ENCODE measurements at places on chromosomes 16 and 17.

DNA sequence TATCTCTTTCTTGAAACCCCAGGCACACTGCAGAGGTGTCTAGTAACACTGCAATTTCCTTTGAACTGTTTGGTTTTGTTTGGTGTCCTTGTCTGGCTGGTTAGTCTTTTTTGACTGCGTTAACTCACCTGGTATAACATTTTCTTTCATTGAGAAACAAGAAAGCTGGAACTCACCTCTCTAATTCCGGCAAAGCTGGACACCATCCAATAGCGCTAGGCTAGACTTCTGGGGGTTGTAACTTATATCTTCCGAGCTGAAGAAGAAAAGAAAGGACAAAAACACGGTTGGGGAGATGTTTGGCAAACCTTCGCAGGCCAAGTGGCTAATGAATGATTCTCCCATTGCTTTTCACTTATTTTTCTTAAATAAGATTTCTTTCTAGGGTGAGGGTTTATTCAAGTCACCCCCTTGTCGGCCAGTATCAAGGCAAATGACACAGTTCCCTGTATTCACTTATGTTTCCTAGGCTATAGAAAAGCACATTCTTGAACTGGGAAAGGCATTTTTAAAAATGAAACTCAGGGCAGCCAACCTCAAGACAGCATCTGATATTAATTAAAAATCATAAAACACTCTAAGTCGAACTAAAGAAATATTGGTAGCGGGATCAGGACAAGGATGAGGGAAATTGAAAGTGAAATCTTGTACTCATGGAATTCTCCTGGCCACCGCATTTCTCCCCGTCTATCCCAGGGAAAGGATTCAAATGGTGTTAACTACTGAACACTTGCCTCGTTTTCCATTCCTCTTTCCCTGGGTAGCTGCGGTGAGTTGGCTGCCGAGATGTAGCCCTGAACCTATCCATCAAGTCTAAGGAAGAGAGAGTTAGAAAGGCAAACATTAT, 95.9 kb upstream of the ZFHX3 start:
- no peak for DNase-seq

DNA sequence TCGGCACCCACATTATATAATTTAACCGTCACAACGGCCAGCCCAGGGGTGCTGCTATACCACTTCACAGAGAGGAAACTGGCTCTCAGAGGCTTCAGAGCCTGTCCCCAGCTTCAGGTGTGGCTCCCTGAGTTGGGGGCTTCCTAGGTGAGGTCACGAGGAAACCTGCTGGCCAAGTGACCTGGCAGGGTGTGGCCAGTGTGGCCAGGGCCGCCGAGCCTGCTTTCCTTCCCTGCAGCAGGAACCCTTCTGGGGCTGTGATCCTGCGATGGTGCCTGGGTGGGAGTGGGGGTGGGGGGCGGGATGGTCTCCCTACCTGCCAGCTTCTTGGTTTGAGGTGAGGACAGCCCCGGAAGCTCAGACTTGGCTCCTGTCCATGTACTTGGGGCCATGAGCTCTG, 39.9 kb downstream of the ADCY7 start:
- DNase-seq: no peak

- no peak for DNase-seq
Observed at GRCh38 chr17:6641247-6641863, 495 bp downstream of the TXNDC17 start.

- no peak for DNase-seq
Observed at GRCh38 chr17:28612936-28613872, 781 bp downstream of the RSKR start.

DNA sequence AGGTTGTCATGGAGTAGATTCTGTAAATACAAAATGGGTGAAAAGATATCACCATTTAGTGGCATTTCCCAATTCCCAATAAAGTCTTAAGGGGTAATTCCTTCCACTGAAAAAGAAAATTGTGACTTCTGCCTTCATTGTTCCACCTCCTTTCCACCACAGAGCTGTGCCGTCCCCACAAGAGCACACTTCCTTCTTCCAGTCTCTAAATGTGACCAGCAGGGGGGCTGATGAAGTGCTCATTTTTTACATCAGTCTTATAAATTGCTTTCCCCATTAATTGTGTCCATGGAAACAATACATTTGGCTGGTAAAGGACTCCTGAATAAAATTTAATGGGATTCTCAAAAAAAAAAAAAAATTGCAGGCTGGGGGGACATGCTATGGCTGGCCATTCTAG, 260.8 kb upstream of the PSMD7 start:
- DNase-seq: peak; percentile 23

DNA sequence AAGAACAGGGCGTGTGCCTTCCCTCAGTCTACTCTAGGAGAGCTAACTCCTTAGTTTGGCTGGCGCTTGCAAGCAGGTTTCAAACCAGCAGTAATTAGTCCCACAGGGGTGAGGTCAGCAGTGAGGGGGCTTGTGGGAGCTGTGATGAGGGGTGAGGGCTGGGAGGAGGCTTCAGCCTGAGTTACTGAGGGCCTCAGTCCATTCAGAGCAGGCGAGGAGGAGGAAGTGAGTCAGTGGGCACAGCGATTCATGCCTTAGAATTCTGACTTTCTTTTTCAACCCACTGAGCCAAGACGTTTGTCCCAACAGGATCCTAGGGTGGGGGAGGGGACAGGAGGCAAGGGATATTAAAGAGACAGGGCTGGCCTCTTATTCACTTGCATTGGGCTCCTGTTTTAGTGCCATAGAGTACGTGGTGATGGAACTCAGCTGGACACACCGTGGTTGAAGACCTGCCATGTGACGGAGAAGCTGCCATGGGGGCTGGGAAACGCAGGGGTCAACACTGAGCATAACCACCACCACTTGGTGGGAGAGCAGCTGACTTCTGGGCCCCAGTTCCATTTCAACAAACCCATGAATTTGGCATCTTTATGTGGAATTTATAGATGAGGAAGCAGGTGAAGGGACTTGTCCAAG, 8.3 kb upstream of the ITGA3 start:
- no peak for DNase-seq

DNA sequence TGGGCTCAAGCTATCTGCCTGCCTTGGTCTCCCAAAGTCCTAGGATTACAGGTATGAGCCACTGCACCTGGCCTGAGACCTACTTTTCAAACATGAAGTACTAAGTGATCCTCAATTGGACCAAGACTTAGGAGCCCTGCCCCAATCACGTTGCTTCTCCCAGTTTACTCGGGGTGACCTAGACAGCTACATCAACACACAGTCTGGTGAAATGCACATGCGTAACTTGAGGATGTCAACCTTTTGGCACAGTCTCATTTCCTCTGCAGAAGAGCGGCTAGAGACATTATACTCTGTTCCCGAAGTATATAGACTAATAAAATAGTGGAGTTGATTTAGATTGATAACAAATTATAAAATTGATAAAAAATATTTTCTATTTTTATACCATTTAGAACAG, 17.1 kb downstream of the FTO start:
- no peak for DNase-seq

DNA sequence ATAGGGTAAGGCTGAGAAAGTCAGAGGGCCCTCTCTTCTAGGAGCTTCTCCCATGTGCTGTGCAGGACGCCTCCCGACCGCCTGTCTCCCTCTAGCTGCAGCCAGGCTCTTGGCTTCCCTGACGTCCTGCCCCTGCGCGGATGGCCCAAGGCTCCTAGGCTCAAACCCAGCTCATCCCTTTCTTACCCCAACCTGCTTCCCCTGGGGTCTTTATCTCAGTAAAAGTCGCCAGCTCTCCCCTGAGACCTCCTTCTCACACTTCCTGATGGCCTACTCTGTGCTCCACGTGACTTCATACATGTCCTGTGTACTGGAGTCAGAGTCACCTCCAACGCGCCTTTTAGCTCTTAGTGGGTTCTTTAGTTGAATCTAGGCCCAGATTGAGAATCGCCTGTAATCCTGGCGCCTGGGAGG, 1.1 kb upstream of the ZNF747 start:
- peak; percentile 64 for DNase-seq

DNA sequence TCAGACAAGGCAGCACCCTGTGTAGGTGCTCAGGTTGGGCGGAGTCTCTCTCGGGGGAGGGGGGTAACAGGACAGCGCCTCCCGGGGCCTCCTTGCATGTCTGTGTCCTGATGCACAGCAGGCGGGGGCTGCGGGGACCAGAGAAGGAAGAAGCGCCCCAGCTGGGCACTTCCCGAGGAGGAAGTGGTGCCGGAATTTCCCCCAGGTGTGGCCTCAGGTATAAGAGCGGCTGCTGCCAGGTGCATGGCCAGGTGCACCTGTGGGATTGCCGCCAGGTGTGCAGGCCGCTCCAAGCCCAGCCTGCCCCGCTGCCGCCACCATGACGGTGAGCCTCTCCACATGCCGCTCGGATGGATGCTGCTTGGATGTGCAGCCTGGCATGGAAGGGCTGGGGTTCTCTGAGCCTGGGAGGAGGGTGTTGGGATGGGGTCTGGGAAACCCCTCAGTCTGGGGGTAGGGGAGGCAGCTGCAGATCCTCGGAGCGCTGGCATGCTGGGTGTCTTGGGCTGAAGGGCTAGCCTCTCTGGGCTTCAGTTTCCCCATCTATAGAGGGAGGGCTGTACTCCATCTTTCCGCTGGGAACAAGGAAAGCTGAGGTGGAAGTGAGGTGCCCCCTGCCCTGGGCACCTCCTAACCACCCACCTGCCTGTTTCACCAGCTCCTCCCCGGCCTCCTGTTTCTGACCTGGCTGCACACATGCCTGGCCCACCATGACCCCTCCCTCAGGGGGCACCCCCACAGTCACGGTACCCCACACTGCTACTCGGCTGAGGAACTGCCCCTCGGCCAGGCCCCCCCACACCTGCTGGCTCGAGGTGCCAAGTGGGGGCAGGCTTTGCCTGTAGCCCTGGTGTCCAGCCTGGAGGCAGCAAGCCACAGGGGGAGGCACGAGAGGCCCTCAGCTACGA, at the start of gene IL17C:
TSS of gene IL17C (plus strand) at position 250 of the 908 bp plus-strand sequence. CDS start at position 320, 70 bp downstream.
- DNase-seq: no peak

GRCh38 chr16:72482695-72483094, 310.7 kb upstream of the PMFBP1 start:
- no peak for DNase-seq

DNA sequence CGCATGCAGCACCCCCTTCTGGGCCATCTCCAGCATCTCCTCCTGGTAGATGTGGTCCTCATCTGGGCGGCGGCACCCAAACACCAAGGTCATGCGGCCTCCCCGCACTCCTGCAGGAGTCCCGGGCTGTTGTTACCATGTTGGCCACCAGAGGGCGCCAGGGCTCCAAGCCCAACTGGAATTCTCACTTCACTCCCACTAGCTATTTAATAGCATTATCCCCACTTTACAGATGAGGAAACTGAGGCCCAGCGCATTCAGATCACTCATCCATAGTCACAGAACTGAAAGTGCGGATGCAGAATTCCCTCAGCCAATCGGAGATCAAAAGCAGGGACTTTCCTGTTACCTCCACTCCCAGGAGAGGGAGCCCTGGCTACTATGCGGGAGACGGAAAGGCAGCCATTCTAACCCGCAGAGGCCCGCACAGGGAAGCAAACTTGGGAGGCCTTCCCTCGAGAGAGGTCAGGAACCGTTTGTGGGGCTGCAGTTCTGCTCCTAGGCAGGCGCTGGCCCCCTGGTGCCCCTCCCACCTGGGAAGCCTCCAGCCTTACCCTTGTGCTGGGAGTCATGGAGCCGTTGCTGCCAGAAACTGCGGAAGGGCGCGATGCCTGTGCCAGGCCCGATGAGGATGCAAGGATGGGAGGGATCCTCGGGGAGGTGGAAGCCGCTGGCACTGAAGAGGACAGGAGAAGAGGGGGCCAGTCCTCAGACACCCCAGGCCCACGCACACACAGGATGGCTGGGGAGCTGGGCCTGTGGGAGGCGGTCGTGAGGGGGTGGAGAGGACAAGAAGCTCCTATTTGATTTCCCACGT, 40.1 kb downstream of the NOS2 start:
- DNase-seq: peak; percentile 53

DNA sequence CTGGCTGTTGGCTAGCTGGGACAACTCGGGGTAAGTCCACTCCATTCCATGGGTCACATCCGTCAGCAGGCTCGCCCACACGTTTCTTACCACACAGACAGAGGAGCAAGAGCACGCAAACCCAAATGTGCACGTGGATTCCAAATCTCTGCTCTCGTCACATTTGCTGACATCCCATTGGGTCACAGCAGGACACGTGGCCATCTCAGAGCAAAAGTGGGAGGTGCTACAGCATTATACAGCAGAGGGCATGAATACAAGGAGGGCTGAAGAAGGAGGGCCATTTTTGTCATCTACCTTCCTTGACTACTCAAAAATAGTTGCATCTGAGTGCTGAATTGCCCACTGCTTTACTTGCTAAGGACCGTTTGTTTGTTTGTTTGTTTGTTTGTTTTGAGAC, 84.7 kb downstream of the RBBP6 start:
- no peak for DNase-seq

GRCh38 chr16:67943256-67943618, 683 bp downstream of the LCAT start:
- DNase-seq: no peak

DNA sequence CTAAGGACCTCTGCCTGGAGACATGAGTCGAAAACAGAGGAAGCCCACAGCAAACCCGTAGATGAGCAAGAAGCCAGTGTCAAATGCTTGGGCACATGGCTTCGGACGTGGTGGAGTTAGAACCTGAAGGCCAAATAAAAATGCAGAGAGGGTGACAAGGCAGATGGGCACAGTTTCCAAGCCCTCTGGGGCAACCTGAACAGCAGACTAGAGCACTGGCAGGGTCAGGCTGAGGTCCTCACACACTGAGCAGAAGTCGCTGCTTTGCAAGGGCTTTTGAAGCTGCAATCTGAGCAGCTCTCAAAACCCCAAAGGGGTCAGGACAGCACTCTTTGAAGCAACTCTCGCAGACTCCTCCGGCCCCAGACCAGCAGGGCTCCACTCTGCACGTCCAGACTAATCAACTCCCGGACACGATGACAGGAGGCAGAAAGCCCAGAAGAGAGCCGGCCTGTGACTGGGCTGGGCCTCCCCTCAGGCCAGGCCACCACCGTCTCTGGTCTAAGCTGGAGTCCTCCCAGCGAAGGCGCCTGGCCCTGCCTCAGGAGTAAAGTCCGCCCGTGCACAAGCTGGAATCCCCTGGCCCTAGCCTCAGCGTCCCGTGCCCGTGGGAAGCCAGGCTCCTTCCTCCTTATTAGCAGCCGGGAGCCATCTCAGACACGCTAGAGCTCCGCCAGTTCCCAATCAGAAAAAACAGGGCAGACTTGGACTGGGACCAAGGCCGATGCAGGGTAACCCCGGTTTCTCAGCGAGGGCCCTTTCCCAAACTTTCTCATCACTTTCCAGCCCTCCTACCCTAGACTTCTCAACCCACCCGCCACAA, 924 bp downstream of the SMARCD2 start:
- peak; percentile 35 for DNase-seq

GRCh38 chr17:74959826-74960515, 12.6 kb downstream of the HID1 start:
- DNase-seq: no peak

- no peak for DNase-seq
Observed at GRCh38 chr17:81712468-81713003, 452 bp downstream of the SLC25A10 start.

DNA sequence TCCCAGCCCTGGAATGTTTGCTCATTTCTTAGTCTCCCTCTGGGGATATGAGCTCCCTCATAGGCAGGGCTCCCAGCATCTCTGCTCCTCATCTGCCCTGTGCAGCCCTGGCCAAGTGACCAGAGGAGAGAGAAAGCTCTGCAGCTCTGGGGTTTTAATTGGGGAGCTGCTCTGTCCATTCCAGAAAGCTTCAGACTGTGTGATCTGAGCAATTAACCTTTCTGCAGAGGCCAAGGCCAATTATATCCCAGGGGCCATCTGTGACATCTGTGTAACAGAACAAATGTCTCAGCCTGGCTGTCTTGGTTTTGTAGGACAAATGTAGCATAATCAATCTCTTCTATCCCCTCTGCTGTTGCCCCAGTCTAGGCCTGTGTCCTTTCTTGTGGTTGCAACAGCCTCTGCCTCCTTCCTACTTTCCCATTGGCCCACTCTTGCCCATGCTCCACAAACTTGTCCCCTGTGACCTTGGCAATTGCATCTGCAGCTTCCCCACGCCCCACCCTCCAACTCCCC, 156.0 kb downstream of the GSG1L start:
- DNase-seq: no peak

All from HL-60 (cell line).